ENCODE measurements at places on chromosomes 1 and 21. TPM values are rescaled to one million over a fixed set of nuclear protein-coding genes. Genes with fewer than 3 reads are reported as not detected.

DNA sequence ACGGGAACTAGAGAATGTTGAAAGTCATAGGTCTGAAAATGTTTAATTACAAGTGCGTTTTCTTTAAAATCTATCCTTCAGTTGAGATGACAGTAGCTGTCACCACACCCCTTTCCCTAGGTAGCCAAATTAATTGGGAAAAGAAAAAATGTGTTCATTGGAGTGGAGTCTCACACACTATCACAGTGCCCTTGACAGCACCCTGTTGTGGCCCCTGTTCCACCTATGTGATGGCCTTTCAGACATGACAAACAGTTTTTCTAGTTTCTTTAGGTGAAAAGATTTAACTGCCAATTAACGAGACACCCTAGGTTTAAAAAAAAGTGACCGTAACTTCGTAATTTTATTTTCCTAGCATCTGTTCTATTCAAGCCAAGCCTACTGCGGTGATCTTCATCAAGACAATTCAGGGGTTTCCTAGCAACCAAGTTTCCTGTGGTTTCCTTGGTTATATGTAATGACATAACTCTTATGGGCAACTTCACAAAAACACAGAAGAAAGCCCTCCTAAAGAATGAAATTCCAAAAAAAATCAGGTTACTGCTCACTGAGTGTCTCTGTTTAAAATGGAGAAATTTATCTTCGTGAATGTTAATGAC is 298.3 kb downstream of the PDE4B start:
- no peak for DNase-seq

- no peak for DNase-seq
Observed at GRCh38 chr1:13801232-13801631, 101.2 kb downstream of the PRDM2 start.

DNA sequence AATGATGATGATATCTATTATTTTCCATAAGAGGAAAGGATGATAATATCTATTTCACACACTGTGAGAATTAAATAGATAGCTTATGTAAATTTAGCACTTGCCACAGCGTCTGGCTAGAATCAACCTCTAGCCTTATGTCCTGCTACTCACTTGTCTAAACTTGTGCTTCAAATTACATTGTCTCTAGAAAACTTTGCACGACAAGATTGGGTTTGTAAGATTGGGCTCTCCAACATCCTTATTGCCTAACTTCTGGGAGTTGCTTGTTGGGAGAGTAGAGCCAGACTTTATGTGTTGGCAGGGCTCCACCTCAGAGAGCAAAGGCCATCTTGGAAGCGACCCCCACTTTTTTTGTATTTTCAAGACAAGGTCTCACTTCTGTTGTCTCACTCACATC is 50.0 kb upstream of the POGK start:
- no peak for DNase-seq

- no peak for DNase-seq
Observed at GRCh38 chr1:172827301-172827700, 168.4 kb downstream of the FASLG start.

DNA sequence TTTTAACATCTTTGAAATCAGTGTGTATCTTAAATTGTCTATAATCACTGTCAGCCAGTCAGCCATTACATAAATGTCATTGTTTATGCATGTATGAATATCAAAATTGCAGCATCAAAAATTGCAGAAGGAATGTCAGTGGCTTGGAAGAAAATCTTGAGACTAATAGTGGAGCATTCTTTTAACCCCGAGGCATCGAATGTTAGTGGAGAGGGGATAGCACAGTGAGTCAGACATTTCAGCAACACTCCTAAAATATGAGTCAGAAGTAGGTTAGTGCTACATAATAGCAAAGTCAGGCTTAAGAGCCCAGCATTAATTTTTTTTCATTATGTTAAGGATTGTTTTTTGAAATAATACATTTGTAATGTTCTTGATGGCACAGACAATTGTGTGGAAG is 45.5 kb downstream of the SNRPE start:
- DNase-seq: peak; percentile 66

DNA sequence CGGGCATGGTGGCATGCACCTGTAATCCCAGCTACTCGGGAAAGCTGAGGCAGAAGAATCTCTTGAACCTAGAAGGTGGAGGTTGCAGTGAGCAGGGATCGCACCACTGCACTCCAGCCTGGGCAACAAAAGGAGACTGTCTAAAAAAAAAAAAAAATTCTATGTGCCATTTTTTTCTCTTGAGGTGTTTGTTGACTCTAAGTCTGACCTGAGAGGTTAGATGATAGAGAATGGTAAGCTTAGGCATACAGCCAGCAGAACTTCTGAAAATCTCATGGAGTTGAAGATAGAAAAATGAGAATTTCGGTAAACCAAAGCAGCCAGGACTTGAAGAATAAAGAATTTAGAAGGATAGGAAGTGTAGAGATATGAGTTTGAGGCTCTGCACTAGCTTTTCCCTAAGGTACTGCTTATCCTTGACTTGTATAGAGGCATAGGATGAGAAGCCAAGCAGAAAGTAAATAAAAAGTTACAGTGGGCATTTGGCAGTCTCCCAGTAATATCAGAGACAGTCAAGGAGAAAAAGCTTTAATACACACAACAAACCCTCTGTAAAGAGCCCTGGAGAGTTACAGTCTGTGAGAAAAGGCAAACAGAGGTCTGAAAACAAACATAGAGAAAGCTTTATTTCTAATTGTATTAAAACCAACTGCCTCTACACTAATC is 24.3 kb downstream of the F13B start:
- no peak for DNase-seq

DNA sequence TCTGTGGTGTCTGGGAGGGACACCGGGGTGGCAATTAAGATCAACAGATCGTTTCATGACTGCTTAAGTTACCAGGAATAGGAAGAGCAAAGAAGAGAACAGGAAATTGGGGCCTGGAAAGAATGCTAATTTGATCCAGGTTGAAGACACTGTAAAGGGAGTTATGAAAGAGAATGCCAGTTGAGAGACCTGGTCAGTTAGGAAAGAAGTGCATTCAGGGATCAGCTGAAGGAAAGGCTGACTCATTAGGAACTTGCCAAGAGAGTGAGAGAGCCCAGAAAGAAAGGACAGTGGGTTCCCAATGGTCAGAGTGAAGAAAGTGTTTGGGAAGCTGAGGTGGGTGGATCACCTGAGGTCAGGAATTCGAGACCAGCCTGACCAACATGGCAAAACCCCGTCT is 119.6 kb downstream of the UBE2U start:
- DNase-seq: no peak

DNA sequence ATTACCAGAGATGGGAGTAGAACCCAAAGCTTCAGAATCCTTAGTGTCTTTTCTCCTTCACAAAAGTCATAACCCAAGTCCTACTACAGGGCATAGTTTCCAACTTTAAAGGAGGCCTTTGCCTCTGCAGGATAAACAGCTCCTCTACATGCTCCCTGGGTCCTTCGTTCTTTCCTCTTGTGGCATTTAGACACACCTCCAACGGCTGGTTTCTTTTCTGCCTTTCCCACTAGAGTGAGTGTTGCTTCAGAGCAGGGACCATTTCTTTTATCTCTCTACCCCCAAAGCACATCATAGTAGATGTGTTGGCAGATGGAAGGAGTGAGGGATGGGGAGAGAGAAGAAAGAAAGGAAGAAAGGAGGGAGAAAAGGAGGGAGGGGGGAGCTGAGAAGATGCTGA is 144.7 kb upstream of the SPATA6 start:
- DNase-seq: no peak

DNA sequence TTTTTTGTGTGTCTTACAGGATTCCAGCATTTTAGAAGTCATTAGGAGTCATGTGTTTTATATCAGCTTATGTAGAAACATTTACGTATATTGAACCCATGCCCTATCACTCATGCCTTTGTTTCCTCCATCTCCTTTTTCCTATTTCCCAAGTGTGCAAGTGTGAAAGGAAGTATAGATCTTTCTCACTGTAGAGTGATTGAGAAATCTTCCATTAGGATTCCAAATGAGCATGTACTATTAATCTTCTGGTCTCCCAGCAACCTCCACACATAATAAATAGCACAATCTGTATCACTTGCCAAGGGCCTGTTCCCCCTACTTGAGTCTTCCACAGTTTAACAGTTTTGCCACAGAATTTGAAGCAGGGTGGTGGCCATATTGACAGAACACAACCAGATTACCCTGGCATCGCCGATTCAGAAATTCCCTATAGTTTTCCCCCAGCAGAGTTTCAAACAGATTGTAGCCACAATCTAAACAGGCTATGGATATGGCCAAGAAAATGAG is 1052.8 kb downstream of the TTLL7 start:
- DNase-seq: no peak

GRCh38 chr1:233527818-233528217 is 86.1 kb upstream of the KCNK1 start:
- DNase-seq: no peak

GRCh38 chr1:156438278-156438987 is 62.1 kb downstream of the MEF2D start:
- no peak for DNase-seq

DNA sequence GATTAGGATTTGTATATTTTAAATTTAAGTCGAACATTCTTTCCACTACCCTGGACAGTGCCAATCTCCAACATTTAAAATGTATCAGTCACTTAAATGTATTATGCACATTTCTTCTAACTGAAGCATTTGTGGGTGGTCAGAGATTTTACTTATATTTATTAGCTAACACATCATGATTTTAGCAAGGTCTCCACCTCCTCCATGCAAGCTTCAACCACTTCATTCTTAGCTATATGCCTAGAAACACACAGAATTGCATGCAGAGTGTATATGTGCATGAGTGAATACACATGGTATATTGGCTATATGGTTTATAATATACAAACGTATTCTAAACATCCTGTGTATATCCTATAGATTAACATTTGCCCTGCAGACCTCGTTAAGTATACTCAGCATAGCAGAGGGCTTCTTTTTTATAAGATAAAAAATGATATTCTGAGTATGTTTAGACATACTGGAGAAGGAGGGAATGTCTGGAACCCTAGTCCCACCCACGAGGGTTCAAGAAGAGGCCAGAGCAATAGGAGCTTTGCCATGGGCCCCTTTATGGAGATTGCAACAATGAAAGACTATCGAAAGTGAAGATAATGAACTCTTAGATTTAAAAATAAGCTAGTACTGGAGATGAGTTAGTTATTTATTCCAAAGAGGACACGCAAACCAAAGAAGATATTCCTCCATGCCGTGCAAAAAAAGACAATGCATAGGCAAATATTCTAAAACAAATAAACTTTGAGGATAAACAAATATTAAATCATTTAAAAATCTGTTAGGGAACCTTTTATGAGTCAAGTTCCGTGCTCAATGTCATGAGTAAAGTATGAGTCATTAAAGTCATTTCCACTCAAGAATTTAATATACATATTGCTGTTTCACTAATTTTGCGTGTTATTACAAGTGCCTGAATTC is 480.4 kb downstream of the SIPA1L2 start:
- peak; percentile 38 for DNase-seq

DNA sequence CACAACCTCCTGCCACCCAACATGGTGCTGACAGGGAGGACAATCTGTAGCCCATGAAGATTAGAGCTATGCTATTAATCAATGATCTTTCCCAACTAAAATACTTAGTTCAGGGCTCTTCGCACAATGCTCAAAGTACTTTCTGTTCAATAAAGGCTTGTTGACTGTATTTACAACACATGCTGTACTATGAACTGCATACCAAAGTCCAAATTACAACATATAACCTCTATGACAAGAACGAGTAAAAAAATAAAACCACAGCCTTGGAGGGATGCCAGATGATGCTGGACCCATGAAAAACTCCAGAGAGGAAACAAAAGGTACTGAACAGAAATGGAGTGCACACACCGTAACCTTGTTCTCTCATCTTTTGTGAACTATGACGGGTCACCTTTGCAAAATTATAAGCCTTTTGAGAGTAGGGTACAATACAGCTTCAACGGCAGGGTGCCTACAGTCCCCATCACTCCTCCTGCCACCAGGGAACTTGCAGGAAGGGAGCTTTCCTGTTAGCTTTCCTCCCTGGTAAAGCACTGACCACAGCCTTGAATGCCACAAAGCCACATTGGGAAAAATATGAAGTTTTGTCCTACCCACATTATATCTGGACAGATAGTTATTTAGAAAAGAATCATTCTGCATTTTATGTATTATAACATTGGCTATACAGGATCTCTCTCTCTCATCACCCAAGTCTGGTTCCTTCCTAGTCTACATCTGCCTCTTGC is 175.6 kb downstream of the NRIP1 start:
- peak; percentile 30 for DNase-seq

DNA sequence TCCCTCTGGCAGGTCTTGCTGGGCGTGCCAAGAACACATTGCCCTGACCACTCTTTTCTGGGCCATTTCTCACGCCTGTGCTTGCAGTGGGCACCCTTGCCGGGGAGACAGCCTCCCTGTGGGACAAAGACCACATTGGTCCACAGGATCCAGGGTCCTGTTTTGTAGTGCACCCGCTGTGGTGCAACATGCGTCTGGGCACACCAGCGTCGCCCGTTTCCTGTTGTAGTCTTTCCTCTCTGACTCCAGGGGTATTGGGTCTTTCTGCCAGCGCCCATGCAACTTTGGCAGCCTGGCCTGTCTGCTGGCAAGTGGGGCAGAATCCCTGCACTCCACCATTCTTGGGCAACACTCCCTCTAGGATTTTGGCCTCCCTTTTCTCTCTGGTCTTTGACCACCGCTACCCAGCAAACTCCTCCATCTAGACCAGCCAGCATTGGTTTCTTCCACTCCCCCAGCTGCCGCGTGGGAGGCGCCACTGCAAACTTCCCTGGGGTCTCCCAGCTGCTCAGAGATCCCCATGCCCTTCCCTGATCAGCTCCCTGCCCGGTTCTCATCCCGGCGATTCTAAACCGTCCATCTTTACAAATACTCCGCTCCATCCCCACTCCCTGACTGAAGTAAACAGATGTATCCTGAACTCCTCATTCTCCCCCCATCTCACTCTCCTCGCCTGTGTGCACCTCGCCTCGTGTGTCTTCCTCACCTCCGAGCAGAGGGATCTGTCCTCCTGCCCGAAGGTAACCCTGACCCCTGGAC is 1.2 kb upstream of the TPRG1L start:
- DNase-seq: no peak

The ANKRD35 gene
- polyA plus RNA-seq: 2.7 TPM

The INKA2 gene
- 2.3 TPM for polyA plus RNA-seq

All from AG04450 (cell line).